Amniotic stem cell (primary cell): ENCODE measurements at places on chromosomes 13 and 19.

- DNase-seq: peak; percentile 62
Measured at GRCh38 chr19:2207991-2208860, 27.9 kb downstream of the PLEKHJ1 start.

DNA sequence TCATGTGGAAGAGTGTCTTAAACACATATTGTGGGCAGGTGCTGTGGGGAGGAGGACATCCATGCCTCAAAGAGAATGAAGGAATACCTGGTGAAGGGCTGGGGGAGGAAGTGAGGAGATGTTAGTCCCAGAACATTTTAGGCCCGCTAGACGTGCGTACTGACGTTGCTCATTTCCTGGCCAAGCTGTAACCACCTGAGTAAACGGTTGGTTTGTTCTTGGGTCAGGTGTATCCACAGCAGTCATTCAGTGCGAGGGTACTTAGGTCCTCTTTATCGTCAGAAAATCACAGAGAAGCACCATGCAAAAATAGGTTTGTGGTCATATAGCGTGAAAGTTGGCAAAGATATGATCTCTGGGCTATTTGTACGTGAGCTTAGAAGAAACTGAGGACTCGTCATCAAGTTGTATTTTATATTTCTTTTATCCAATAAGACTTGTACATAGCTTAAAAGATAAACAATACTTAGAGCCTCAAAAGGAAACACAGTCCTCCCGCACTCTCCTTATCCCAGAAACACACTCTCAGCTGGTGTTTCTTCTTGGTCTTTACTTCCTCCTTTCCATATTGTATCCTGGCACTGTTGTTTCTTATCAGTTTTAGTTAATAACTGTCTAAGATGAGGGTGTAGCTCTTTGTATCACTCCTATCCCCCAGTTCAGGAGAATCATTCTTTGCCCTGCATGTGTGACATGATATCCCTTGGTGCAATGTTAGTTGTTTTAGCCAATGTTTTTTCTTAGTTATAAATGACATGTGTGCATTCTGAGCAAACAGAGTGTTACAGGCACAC lies 52.0 kb downstream of the ARHGEF7 start:
- DNase-seq: no peak

- DNase-seq: no peak
Measured at GRCh38 chr13:44768239-44768638, 192.1 kb upstream of the TSC22D1 start.

GRCh38 chr13:41742917-41743552 lies 217.9 kb downstream of the VWA8 start:
- DNase-seq: no peak
